ENCODE measurements at places on chromosomes 12 and 14.

GRCh38 chr12:116693286-116694227 lies 44.3 kb downstream of the SPRING1 start:
- no peak for DNase-seq

- no peak for DNase-seq
Measured at GRCh38 chr12:79227091-79227490, 362.5 kb downstream of the SYT1 start.

DNA sequence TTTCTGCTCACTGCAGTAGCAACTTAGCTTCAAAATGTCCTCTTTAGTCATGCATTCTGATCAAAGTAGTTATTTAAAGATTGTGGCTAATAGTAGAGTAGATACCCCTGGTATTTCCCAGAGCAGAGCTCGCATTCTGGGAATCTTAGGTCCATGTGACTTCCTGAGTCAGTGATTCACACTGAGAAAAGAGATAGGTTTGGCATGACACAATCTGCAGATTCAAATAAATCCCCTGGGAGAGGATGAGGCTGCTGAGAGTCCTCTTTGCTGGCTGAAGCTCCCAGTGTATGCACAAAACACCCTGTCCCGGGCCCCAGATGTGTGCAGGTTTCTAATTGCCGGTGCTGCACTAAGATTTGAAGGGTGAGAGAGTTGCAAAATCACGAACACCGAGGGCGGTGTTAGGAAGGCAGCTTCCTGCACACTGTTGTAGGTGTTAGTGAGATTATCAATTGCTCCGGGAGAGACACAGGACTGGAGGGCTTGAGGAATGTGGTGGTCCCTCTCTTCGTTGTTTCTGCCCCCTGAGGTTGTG lies 233.2 kb downstream of the NRXN3 start:
- DNase-seq: peak; percentile 45

- no peak for DNase-seq
Measured at GRCh38 chr12:22981711-22982110, 356.7 kb downstream of the ETNK1 start.

- no peak for DNase-seq
Measured at GRCh38 chr12:42779186-42779859, 189.8 kb upstream of the PRICKLE1 start.

GRCh38 chr14:68143341-68143841 lies 323.8 kb downstream of the RAD51B start:
- DNase-seq: no peak

DNA sequence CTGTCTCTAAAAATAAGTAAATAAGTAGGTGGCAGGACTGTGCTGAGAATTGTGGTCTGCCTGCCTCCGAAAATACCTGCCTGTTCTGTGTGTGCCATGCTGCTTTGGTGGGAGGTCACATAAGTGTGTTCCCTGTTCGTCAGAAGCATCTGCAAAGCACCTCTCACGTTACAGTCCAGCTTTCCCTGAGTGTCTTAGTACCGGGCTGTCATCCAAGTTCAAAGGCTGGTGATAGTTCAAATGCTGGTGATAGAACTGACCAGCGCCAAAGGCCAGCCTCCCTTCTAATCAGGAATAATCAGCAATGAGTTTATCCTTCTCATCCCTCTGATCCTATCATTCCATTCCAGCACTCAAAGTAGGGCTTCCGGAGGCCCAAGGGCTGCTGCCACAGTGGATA lies 5.6 kb downstream of the CABP1 start:
- no peak for DNase-seq
